ENCODE measurements at places on chromosomes 1 and 21.
A peak's percentile ranks its signal among the peaks of the same experiment; 100 is the strongest.

DNA sequence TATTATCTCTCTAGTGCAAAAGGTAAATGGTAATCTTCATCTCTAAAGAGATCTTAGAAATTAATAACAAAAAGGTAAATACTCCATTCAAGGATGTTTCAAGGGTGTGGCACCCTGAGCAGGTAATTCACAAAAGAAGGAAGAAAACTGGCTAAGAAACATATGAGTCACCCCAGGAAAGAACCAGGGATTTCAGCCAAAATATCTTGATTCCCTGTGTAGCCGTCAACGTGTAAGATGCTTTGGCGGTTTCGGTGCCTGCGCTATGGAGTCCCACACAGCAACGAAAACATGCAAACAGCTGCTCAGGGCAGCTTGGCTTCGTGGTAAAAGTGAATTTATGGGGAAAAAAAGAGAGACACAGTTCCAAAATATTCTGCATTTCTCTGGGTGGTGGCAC, 3.7 kb downstream of the ITGB2 start:
- no peak for DNase-seq

DNA sequence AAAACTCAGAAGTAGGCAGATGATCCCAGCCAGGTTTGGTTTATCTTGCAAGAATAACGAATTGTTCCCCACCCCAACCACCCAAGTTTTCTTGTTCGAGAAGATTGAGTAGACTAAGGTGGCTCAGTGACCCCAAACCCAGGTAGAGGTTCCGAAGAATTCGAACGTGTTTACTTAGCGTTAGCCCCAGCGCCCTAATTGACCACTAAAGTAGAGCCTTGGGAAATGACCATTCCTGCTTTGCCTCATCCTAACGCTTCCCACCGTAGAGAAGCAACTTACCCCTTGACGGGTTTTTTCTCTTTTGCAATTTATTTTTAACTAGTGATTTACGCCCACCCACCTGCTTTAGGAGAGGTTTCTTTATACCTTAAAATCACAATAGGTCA, 870 bp downstream of the FBXO28 start:
- peak; percentile 12 for DNase-seq

GRCh38 chr1:19063122-19063521, 106.6 kb upstream of the IFFO2 start:
- no peak for DNase-seq

DNA sequence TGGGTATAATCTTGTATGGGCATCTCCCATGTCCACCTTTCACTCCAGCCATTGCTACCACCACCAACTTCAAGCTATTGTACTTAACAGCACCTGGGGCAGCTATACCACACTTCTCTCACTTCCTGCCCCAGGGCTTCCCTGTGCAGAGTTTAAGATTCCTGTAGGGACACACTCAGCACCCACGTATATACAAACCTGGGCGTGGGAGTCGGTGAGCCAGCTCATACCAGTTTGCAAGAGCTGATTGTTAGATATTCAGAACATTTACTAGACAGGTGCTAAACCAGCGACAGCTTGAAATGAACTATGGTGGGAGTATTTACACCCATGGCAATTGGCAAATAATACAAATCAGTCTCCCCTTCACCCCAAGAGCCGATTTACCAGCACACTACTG, 114.8 kb upstream of the CSF3R start:
- DNase-seq, result no peak

DNA sequence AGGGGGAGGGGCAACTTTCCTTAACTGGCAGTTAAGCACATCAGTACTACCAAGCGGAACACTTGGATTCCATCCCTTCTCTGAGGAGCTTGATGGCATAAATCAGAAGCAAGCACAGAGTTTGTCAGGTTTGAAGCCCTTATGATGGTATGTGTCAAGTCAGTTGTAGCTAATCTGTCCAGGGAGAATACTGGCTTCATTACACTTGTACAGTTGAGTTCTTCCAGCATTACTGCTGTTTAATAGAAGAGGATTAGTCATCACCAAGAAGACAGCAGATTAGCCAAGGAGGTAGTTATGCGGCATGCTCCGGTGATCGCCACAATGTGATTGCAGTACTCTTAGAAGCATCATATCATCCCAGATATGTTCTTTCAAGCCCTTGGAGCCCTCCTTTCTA, 2.1 kb upstream of the TDRD5 start:
- peak; percentile 1 for DNase-seq

DNA sequence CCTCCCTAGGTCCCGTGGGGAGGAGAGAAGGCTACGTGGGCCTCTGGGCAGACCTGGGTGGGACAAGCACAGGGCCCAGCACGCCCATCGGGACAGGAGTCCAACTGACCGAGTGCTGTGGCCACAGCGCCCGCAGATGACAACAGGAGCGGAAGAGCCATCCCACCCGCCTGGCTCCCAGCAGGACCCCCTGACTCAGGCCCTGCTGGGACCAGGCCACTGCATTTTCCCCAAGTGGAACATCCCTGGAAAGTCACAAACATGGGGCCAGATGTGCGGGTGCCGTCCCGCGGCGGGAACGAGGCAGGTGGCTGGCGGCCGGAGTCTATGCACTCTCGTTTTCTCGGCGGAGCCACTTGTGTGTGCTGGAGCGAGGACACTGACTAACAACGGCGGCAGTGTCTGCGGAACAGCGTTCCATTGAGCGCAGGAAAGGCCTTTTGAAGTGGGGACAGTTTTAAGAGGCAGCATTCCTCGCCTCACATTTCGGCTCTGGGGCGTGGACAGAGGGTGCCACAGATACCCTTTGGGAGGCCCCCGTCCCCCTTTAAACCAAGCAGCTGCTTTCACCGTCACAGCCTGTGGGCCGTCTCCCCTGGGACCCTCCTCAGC, 93.7 kb upstream of the ARHGEF16 start:
- DNase-seq, result no peak

GRCh38 chr1:51636764-51637522, 20.1 kb downstream of the OSBPL9 start:
- peak; percentile 91 for DNase-seq

GRCh38 chr1:175630076-175630475, 113.3 kb downstream of the TNR start:
- DNase-seq, result no peak

DNA sequence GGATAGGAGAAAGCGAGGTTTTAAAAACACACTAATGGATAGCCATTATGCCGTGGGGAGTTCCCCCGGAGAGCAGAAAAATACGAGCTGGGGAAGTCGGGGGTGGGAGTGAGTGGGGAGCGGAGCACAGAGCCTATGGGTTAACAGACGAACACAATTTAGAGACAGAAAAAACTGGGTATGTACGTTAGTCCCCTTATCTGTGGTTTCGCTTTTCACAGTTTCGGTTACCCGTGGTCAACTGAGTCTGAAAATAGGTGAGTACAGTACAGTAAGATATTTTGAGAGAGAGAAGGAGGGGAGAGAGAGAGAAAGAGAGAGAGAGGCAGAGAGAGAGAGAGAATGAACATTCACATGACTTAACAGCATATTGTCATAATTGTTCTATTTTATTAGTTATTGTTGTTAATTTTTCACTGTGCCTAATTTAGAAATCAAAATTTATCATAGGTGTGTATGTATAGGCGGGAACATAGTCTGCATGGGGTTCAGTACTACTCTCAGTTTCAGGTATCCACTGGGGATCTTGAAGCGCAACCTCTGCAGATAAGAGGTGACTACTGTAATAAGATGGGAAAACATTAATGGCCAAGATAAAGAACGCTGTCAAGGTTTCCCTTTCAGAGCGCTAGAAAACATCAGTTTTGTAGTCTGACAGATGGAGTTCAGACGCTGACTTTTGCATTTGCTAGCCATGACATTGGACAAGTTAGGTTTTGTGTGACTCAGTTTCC, 125.6 kb upstream of the LMO4 start:
- no peak for DNase-seq

- DNase-seq, result peak; percentile 61
These were observed 202.0 kb downstream of the GABPA start for GRCh38 chr21:25936776-25937175.

DNA sequence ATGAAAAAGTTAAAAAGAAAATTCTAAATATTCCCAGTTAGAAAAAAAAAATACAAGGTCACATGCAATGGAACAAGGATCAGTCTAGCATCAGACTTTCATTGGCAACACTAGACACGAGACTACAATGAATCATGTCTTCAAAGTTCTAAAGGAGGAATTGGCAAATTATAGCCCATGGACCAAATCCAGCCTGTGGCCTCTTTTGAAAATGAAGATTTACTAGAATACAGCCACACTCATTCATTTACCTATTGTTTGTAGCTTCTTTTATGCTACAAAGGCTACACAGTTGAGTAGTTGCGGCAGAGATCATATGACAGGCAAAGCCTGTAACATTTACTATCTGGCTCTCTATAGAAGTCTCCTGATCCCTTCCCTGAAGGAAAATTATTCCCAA, 71.4 kb downstream of the MRPL39 start:
- no peak for DNase-seq

GRCh38 chr1:10735563-10736305, 60.7 kb downstream of the CASZ1 start:
- DNase-seq, result no peak

DNA sequence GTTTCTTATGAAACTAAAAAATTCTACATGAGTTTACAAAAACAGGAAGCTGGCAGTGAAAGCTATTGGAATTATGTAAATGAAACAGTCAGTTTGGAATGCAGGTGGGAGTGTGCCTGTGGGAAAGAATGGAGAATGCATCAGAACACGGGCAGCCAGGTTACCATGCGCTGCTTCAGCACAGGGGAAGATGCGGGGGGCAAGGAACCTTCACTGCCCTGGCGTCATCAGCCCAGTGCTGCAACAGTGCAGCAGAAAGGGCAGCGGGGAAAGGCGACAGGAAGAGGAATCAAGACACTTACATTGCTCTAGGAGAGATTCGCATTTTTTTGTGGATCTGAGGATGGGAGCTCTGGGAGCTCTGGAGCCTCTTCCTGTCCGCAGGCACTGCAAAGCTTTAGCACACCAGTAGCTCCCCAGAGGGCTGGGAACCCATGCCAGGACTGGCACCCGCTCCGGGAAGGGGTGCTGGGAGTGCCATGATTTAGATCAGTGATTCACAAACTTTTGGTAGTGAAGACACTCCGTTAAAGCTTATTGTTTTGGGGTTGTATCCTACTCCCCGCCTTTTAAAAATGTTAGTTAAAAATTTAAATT, 64.1 kb upstream of the WDR26 start:
- DNase-seq, result peak; percentile 93

GRCh38 chr1:46806196-46807020, 7.6 kb downstream of the CYP4B1 start:
- peak; percentile 1 for DNase-seq

DNA sequence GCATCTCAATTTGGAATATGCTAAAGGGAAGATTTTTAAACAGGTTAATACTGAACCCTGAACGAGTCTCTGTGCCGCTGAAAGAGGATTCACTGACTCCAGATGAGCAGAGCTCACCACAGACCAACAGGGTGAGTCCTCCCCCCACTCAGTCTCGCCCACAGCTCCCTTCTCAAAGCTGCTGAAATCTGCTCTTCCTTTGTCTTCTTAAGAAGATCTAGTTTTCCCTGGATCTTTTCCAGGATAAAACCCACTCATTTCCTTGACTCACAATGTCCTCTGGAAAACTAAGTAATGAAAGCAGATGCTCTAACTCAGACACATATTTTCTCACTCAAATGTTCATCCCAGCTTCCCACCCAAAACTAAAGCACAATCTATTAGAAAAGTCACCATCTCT, 447.0 kb upstream of the PKN2 start:
- DNase-seq, result no peak

- DNase-seq, result no peak
These were observed 4.9 kb downstream of the VWA1 start for GRCh38 chr1:1440262-1441001.

DNA sequence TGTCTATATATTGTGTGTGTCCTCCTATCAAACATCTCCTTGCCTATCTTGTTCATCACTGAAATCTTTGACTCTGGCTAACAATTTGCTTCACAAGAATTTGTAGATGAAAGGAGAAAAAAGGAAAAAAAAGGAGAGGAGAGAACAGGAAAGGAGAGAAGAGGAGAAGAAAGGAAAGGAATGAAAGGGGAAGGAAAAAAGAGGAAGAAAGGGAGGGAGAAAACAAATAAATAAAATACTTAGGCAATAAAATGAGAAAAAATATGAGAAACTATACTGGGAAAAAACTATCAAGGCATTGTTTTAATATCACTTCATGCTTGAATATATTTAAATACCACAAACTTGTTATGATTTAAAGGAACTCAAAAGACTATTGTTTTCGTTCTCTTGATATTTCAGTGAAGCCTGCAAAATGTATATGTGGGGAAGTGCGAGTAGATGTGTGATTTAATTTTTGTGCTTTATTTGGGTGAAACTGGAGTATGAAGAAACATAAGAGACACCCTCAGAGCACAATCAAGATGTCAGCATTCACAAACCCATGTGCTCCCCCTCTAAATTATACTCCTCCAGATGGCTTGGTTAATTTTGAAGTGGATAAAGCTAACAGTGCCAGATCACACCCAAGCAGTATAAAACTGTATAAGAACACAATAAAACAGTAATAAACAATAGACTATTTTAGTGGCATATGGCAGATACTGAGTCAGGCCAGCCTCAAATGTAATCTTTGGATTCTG, 205.7 kb upstream of the SAMSN1 start:
- no peak for DNase-seq

GRCh38 chr1:21911205-21912001, 25.7 kb downstream of the HSPG2 start:
- peak; percentile 44 for DNase-seq

- no peak for DNase-seq
These were observed 92.6 kb upstream of the BEND5 start for GRCh38 chr1:48869116-48869893.

GRCh38 chr1:67956116-67956515, 94.3 kb downstream of the DIRAS3 start:
- peak; percentile 69 for DNase-seq

DNA sequence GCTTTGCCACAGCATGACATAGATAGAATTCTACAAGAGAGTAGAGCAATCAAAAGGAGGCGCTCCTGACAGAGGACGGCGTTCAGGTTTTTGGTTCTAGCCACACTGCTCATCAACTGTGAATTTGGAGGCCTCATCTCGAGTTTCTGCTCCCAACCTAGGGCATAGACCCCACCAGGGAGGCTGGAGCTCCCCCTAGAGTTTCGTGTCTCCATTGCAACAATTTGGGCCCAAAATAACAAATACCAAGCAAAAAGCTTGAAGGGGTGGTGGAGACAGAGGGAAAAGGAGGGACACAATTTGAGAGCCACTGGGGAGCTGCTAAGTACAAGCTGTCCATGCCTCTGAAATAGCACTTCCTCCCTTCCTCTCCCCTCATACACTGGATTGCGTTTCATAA, 297.0 kb downstream of the GPATCH2 start:
- peak; percentile 15 for DNase-seq

GRCh38 chr1:100565533-100565932, 27.6 kb downstream of the GPR88 start:
- no peak for DNase-seq

DNA sequence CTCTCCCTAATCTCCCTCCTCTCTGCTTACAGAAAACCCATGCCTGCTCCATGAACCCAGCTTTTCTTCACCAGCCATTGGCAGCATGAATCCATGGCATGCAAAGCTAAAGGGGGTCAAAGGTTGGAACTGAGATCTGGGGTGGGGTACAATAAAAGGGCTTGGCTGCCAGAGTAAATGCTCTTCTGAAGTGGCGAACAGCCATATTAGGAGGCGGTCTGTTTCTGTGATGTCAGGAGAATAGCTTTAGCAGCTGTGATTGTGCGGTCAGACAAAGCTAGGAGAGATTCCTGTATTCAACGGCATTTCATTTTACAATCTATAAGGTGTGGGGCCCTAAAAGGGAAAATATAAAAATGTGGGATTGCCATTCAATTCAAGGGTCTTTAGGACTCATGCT, 71.7 kb upstream of the TMPRSS2 start:
- DNase-seq, result no peak

- DNase-seq, result no peak
These were observed 59.3 kb upstream of the FAM89A start for GRCh38 chr1:231099311-231099710.
